K562 (cell line): ENCODE measurements at places on chromosomes 1 and 21. TPM values are rescaled to one million over a fixed set of nuclear protein-coding genes. Genes with fewer than 3 reads are reported as not detected.

The FNDC5 gene
- 0.12 and 0.24 TPM in 2 replicates for polyA plus RNA-seq

The C1orf185 gene
- not detected in 2 replicates for polyA plus RNA-seq

DNA sequence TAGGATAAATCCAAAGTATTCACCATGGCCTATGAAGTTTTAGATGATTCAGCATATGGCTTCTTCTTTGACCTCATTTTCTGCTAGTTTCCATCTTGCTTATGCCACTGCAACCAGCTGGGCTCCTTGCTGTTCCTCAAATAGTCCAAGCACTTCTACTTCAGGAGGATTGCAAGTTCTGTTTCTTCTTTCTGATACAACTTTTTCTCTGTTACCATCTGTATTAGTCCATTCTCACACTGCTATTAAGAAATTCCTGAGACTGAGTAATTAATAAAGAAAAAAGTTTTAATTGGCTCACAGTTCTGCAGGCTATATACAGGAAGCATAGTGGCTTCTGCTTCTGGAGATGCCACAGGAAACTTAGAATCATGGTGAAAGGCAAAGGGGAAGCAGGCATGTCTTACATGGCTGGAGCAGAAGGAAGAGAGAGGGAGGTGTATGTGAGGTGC is 20.3 kb downstream of the PTGS2 start:
- no peak for DNase-seq

The OR2W3 gene
- 3.1 and 3.7 TPM in 2 replicates for polyA plus RNA-seq

The ACTA1 gene
- not detected in 2 replicates for polyA plus RNA-seq

GRCh38 chr1:63887809-63888208 is 114.0 kb downstream of the ROR1 start:
- DNase-seq, result no peak

DNA sequence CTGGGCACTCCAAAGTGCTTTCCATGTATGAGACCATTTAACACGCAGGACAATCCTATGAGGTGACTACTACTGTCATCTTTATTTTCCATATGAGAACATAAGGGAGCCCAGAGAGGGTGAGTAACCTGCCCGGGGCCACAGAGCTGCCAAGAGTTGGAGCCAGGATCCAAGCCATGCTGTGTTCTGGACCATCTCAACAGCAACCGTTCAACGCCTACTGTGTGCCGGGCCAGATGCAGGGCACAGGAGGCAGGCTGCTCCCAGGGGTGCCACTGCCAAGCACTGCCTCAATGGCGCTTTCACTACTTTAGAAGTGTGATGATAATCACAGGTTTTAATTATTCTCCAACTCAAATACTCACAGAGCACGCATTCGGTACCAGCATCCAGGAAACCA is 3.8 kb downstream of the ALDH4A1 start:
- no peak for DNase-seq

GRCh38 chr1:208172423-208173145 is 71.6 kb downstream of the PLXNA2 start:
- DNase-seq, result no peak

DNA sequence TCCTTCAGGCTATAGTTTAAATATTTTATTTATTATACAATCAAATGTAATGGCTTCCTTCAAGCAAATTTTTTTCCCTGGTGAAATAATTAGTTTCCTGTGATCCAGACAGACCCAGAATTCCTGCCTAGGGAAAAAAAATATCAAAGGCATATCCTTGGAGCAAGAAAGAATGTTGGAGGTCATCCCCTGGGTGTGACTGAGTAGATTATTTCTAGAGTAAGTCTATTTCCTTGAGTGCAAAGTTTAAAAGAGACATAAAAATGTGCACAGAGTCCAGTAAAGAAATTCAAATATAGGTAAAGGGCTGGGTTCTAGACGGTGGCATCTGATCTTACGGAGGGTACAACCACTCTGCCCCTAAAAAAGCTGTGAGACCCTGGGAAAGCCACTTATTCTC is 32.2 kb upstream of the SAMD13 start:
- no peak for DNase-seq

- DNase-seq, result no peak
Observed at GRCh38 chr1:83596331-83596730, 402.6 kb downstream of the TTLL7 start.

DNA sequence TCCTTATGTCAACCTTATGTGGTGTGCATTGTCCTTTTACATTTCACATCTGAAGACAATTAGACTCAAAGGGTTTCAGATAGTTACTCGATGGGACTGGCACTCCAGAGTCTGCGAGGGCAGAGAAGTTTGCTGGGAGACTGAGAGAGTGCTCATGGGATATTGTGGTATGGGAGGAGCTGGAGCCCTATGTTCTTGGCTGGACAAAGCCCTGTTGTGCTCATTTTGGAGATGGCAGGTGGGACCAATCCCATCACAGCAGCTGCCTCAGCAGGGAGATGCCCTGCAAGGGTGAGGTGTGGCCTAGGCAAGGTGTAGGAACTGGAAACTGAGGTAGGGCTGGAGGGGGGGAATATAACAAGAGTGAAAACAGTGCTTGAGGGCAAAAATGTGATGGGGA is 43.5 kb upstream of the CRNN start:
- no peak for DNase-seq

DNA sequence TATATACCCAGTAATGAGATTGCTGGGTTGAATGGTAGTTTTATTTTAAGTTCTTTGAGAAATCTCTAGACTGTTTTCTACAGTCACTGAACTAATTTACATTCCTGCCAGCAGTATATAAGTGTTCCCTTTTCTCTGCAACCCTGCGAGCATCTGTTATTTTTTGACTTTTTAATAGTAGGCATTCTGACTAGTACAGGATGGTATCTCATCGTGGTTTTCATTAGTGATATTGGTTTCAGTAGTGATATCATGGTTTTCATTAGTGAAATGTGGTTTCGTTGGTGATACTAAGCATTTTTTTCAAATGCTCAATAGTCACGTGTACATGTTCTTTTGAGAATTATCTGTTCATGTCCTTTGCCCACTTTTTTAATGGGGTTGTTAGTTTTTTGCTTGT is 316.8 kb downstream of the PTBP2 start:
- no peak for DNase-seq

DNA sequence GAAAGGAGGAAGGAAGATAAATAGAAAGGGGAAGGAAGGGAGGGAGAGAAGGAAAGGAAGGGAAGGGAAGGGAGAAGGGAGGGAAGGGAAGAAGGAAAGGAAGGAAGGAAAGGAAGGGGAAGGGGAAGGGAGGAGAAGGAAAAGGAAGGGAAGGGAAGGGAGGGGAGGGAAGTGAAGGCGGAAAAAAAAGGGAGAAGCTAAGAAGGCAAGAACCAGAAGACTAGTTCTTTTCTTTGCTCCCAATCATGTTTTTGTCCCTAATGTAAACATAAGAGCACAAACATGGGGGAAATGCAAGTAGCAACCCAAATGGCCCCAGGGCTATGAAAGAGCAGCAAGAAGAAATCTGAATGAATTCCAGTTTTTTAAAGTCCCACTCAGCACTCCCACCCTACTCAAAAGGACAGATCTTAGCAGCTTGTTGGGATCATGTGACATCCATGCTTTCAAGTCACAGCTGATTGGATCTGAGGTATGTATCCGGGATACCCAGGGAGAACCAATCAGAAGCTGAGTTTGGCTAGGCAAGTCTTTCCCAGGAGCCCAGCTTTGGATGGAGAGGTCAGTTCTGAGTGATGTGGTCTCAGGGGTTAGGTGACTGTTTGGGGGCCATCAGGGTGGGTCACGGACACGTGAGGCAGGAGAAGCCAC is 24.2 kb upstream of the FHAD1 start:
- DNase-seq, result peak; percentile 49

GRCh38 chr1:16612332-16613172 is 812 bp downstream of the NBPF1 start:
- DNase-seq, result peak; percentile 88
